ENCODE measurements at places on chromosomes 5 and 9. TPM values are rescaled to one million over a fixed set of nuclear protein-coding genes. Genes with fewer than 3 reads are reported as not detected.

DNA sequence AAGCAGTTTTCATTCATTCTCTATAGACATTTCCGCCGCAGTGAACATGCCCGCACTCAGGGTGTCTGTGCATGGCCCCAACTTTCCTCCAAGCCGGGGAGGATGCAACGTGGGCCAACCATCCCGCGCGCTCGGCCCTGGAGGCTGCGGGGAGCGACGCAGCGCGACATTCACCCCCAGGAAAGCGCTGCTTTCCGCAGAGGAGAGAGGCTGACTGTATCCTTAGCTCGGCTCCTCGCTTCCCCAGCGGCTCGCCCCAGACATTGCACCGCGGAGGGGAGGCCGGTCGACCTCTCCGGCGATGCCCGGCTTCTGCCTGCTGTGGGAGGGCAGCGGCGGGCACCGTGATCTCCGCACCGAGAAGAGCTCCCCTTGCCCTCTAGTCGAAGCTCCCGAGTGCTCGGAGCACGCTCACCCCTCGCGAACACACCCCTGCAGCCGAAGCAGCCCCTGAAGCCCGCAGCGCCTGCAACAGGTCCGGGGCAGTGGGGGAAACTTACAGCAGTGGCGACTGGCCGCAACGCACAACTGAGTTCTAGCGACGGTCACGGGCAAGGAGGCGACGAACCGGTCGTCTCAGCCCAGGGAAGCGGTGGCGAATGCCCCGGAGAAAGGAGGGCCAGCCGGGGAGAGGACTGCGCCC, 600 bp downstream of the ENC1 start:
- no peak for DNase-seq

- no peak for DNase-seq
Measured at GRCh38 chr5:93267276-93267675, 313.7 kb downstream of the NR2F1-AS1 start.

DNA sequence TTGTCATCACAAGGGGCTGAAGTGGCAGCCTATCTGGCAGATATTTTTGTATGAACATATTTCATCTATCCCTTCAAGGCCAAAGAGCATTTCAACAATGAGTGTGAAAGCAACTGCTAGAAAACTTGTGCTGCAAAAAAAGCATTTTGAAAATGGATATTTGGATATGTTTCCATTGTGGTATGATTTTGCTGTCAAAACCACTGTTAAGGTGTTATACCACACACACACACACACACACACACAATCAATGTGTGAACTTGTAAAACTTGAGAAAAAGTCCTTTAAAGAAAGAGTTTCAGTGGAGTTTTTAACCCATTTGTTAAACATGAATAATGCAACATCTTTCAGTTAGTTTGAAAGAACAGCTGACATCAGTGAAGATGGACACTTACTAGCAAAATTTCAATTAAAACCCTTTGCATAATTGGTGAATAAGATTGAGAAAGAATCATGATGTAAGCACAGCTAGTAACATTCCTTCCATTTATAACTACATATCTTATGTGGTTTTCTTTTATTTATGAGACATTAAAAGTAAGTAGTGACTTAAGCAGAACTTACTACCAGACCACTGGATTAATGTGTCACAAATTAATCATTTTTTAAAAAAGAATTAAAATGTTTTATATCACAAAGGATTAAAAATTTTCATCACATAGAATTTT, 182.6 kb upstream of the GNA14 start:
- no peak for DNase-seq

DNA sequence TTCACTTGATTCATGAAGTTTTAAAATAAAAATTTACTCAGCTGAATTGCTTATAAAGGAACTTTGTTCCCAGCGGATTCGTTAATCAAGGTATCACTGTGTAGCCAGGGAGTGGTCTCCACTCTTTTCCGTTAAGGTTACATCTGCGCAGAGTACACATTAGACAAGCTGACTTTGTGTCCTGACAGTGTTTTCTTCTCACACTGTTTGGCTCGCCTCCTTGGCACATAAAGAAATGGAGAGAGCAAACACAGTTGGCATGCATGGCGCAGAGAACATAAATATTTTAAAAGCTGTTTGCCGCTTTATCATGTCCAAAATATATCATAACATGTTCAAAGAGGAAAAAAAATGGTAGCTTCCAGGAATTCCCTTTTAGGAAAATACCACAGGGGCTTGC, 153.2 kb downstream of the EDIL3 start:
- no peak for DNase-seq

DNA sequence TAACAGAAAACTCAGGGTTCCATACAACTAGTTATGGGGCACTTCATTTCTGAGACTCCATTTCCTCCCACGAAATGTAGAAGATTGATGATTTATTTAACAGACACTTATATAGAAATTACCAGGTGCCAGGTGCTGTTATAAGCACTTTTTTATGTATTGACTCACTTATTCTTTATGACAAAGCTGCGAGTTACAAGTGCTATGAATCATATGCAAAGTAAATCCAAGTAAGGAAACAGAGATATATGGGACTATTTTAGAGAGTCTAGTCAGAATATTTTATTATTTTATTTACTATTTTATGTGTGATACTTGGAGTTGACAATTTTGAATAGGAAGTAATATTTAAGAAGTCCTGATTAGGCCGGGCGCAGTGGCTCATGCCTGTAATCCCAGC, 822.8 kb upstream of the C9orf72 start:
- DNase-seq, result no peak

FBP1 gene
- polyA plus RNA-seq, result 401 TPM

DNA sequence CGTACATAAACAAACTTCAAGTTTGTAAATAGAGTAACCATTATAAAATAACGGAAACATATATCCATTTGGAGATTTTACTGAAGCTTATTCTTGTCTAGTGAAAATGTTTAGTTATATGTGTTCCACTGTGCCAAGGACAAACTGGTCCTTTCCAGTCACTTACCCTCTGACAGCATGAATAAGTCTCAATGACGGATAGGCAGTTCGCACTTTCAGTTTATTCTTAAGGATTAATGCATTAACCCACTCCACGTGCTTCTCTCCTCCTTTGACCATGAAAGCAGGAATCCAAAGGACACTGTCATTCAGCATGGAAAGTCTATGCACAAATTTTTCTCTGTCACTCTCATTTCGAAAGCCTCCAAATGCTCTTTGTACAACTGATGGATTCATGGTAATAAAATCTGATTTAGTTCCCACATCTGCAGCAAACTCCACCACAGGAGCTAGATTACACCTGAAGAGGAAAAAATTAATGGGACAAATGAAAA, 47.1 kb downstream of the ST8SIA4 start:
- DNase-seq, result no peak

DNA sequence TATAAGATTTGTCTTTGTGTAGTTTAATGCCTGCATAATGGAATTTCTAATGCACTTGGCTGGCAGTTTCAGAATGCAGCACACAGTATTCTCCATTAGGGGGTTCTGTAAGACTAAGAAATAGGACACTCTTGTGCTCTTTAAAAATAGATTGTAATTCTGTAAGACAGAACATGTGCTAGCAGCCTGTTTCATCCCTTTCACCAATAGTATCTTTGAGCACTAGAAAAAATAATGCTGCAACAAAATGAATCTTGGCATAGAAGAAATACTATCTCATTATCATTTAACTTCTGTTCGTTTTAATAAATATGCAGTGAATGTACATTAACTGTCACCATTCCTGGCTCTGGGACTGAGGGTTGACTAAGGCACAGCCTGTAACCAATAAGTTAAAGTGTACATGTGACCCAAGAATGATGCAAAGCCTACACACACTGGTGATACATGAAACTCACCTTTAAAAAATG, 23.8 kb upstream of the ZNF622 start:
- DNase-seq, result no peak

DNA sequence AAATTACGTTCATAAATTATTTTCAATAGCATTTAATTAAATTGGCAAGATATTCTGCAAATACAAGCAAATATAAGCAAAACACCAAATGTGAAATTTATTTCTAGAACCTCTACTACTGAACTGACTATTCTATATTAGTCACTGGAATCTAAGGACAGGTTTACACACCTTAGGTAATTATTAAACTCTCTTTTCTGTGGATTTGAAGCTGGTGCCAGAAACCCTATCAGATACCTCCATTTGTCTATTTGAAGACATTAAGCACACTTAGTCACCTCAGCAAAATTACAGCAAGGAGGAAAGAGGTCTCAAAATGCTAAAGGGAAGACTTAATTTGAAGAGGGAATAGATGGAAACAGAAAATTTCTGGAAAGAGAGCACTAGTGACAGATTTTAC, 83.4 kb downstream of the CPLANE1 start:
- no peak for DNase-seq

OMD gene
- polyA plus RNA-seq, result 0.52 TPM

Measured in liver (tissue), 10 donors.